ENCODE measurements at places on chromosomes 4 and X. TPM values are rescaled to one million over a fixed set of nuclear protein-coding genes. Genes with fewer than 3 reads are reported as not detected.

Gene MANBA
- total RNA-seq, result 40.2 TPM

Gene ZFP42
- not detected for total RNA-seq

Gene PDZD11
- total RNA-seq, result 50.6 TPM

Gene CFP
- 0.32 TPM for total RNA-seq

Gene GLA
- total RNA-seq, result 11.0 TPM

Gene PLP1
- total RNA-seq, result 1.9 TPM

Gene TLR10
- not detected for total RNA-seq
